Stimulated activated naive CD4-positive, alpha-beta T cell (primary cell): ENCODE measurements at places on chromosomes 4 and X.

DNA sequence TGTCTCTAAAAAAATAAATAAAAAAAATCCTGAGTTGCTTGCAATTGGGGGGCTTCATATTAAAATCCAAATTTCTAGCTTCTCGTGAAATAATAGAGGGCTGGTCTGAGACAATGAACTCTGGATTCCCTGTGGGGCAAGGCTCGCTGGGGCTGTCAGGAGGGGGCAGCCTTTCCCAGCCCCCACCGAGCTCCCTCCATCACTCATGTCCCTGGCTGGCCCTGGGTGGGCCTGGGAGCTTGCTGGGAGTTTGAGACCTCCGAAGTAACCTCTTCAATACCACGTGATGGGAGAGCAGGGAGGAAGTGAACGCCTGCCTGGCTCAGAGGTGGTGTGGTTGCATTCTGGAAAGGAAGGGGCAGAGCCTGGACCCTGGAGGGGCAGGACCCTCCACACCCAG is 54.0 kb upstream of the AFAP1 start:
- DNase-seq: no peak

DNA sequence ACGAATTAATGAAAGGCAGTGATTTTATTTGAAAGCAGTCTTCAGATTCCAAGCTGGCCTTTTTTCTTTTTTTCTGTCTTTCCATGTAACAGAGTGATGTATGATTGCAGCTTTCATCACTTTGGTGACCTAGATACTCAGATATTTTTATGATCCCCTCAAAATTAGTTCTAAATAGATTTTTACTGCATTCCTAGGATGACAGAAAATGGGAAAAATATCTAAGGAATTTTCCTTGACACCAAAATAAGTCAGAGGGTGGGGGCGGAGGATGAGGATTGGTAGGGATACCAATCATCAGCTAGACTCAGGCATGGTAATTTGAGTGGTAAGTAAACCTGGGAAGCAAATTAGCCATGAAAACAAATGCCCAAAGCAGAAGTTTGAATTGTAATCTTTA is 11.9 kb upstream of the HMGB2 start:
- no peak for DNase-seq

- no peak for DNase-seq
Observed at GRCh38 chrX:150410513-150410912, 47.4 kb downstream of the MAMLD1 start.

DNA sequence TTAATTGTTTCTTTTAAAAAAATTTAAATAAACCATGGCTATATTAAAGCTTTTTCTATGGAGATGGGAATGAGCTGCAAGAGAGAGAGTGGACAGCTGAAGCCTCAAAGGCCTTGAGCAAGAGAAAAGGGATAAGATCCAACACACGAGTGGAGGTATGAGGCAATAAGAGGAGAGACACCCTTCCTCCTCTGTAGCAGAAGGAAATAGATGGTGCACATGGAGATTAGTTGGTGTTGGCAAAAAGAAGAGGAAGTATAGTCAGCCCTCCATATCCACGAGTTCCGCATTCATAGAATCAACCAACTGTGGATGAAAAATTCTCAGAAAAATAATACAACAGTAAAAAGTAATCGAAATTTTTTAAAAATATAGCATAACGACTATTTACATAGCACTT is 3.2 kb downstream of the CXorf38 start:
- DNase-seq: no peak

- DNase-seq: no peak
Observed at GRCh38 chr4:139749338-139749737, 83.7 kb downstream of the MGST2 start.

- DNase-seq: no peak
Observed at GRCh38 chrX:13826770-13827169, 9.9 kb upstream of the GPM6B start.

DNA sequence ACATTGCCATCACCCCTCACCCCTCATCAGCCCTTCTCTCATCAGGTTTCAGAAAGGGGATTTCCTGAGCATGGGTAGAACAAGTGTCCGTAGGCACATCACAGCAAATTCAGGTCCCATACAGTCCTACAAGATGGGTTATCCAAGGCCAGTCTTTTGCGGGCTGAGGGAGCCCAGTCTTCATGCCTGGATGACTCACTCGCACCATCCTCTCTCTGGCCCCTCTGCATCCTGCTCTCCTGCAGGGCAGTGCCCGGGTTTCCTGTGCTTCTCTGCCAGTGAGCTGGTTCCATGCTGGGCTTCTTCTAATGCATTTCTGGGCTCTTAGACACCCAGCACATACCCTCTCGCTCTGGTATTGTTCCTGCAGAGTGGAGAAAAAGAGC is 7.3 kb upstream of the INTS6L start:
- DNase-seq: no peak

DNA sequence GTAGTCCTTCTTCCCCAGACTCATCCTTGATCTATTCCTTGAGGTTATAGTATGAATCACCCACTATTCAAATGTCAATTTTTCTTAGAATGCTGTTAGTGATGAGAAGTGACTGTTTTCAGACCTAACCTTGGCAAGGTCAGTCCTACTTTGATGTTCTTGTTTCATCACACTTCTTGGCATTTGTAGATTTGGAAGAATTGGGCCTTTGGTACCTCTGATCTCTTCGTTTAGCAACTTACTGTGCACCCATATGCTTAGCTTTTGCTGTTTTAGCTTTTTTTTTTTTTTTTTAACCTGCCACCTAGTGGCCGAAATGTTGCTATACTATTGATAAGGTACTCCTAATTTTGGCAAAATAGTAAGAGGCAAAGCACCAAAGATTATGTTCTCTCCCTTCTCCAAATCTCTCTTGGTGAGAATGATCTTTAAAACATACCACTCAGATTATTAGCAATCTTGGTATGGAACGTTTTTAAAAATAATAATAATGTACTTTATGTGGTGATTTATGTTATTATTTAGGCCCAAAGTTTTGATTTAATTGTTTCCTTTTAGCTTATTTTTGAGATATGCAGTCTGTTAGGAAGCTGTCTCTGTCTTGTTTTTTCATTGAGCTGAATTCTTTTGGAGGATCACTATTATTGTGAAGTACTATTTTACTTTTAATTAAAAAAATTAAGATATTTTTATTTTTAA is 16.6 kb downstream of the DCK start:
- no peak for DNase-seq

DNA sequence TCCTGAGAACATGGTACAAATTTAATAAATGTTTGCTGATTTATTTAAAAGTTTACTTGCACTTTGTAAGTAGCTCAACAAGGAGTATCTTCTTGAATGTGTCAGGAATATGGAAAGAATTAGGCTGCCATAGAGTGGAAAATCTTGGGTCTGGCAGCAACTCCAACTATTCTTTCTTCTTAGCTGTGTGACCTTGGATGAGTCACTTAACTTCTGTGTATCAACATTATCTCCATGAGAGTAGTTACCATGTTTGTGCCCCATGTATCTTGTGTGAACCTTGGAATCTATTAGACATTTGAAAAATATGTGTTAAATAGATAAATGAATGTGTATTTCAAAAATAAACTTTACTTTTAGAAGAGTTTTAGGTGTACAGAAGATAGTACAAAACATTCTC is 348.8 kb downstream of the GBA3 start:
- DNase-seq: no peak

GRCh38 chr4:93657527-93657926 is 171.0 kb upstream of the ATOH1 start:
- no peak for DNase-seq

- DNase-seq: no peak
Observed at GRCh38 chr4:56892691-56893090, 15.0 kb upstream of the REST start.
